ENCODE measurements at places on chromosomes 12 and 14.
A peak's percentile ranks its signal among the peaks of the same experiment; 100 is the strongest.

DNA sequence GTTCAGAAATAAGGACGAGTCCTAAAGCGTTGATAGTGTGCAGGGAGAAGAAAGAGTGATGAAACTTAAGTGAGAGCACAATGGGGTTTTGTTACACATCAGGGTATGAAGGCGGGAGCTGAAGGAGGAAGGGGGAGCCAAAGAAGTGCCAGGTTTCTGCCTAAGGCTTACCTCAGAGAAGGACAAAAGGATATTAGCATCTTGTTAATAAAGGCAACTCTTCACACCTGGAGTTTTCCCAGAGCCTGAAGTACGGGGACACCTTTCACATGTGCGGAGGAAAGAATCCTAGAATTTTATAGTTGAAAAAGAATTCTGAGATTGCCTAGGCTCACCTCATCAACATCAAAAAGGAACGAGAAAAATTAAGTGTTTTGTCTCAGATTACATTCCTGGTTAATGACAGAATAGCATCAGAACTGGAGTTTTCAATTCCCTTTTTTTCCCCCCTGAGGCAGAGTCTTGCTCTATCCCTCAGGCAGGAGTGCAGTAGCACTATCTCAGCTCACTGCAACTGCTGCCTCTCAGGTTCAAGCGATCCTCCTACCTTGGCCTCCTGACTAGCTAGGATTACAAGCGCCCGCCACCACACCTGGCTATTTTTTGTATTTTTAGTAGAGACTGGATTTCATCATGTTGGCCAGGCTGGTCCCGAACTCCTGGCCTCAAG is 2.2 kb upstream of the SAV1 start:
- DNase-seq: no peak

DNA sequence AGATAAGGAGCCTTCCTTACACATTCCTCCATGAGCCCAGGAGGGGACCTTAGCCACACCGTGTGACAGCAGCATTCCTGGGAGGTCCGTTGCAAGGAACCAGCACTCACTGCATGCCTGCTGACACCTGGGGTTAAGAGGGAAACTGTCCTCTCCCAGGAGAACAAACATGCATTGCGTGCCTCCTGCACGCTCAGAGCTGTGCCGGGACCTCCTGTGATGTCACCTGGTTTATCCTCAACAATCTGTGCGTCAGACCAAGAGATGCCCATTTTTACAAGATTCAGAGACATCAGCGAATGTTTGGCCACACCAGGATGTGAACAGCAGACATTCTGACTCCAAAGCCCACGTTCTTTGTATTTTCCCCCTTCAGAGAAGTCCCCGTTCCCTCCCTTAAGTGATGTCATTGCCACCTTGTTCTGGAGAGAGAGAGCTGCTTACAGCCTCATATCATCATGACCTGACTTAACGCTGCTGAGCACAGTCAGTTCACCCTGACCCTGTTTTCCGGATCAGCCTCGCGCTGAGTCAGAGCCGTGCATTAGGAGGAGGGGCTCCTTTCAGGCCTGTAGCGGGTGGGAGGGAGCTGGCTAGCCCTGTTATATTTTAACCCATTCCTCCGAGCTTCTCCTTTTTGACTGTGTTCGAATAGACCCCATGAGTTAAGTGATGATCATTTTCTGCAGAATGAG is 36.2 kb downstream of the TMEM120B start:
- DNase-seq: no peak

GRCh38 chr14:102373110-102373509 is 10.4 kb downstream of the TECPR2 start:
- no peak for DNase-seq

DNA sequence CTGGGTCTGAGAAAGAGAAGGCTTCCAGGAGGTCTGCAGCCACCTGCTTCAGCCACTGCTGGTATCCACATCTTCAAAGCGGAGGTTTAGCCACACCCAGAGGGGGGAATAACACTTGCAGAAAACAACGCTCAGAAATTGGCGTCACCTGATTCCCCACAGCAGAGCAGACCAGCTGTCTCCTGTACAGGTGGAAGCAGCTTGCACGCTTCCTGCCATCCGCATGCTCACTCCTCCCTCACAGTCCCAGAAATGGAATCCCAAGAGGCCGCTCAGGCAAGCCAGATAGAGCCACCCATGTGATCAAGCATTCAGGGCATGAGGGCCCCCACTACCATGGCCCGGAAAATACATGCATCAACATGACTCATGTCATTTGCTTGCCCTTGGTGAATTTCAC is 112.2 kb upstream of the DIO3 start:
- DNase-seq: no peak

DNA sequence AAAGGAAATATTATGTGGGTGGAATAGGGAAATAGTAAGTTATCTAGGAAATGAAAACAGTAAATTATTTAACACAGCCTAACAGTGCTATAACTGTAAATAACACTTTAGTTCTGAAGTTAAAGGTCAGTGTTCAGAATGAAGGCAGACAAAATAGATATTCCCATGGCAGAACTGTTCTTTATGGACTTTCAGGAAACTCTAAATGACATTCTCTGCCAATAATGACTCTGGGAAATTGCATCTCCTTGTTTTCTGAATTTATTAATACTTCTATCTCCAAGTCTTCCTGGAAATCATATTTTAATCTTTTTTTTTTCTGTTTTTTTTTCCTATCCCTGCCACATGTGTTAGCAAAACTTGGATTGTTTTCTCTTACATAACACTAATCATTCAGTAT is 101.4 kb downstream of the PDE3A start:
- no peak for DNase-seq

- no peak for DNase-seq
Measured at GRCh38 chr14:25759256-25759655, 709.3 kb upstream of the STXBP6 start.

DNA sequence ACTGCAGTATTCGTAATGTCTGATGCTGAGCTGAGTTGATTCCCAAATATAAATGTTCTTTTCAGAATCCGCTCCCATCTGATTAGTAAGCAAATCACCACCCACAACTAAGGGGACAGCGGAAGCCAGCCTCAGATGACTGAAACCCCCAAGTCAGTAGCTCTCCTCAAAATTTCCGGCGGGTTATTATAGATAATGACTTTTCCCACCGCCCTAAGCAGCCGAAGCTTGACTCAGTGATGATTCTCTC is 469 bp upstream of the LRFN5 start:
- DNase-seq: no peak

GRCh38 chr12:120406553-120406952 is 31.4 kb upstream of the COX6A1 start:
- DNase-seq: no peak

- no peak for DNase-seq
Measured at GRCh38 chr14:105013150-105013785, 7.6 kb downstream of the CDCA4 start.

- no peak for DNase-seq
Measured at GRCh38 chr12:21337959-21338744, 3.4 kb upstream of the SLCO1A2 start.

DNA sequence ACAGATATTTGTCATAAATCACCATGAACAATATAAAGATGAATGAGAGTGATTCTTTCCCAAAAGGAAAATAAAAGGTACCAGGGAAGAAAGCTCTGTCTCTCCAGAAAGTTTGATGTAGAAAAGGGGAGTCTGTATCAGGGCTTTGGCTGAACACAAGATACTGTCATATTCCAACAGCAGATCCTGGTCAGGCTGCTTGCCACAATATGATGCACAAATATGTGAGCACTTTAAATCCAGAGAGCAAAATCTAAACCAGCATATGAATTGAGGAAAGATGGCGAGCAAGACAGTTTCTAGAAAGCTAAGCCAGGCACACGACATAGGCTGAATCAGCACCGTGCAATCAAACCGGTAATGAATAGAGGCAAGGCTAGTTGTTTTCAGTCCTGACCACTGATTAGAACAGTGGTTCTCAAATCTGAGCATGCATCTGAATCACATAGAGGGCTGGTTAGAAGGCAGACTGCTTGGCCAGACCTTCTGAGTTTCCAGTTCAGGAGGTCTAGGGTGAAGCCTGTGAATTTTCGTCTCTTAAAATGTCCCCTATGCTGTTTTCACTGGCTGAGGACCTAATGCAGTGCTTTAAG is 60.7 kb downstream of the PLCZ1 start:
- DNase-seq: no peak

DNA sequence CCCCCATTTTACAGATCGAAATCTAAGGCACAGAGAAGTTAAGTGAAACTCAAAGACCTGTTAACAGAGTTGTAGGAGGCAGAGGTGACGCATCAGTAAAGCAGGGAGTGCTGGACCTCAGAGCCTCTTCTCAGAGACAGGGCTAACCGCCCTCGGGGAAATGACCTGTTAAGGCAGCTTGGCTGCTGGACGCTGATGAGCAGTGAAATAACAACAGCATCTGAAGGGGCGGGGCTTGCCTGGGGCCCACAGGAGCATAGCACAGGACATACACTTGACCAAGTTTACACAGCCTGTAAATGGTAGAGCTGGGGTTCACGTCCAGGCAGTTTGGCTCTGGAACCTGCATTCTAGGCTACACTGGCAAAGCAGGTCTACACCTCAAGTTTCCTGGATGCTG is 39.3 kb downstream of the LRTM2 start:
- DNase-seq: no peak

GRCh38 chr14:103512701-103513611 is 9.7 kb downstream of the CKB start:
- DNase-seq: no peak

DNA sequence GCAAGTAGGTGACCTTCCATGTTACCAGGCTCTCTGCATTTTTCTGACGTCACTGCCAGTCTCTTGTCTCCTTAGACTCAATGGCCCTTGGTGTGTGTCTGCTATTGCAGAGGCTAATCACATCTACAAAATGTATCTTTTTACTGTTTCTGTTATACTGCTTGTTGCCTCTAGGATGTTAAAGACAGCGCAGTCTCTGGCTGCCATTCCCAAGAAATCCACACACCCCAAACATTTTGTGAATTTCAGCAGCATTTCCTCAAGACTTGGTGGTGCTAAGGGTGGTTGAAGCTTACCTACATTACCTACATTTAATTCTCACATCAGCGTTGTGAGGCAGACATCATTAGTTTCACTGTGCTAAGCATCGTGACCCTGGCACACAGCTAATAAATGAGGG is 87.2 kb downstream of the C12orf75 start:
- no peak for DNase-seq

DNA sequence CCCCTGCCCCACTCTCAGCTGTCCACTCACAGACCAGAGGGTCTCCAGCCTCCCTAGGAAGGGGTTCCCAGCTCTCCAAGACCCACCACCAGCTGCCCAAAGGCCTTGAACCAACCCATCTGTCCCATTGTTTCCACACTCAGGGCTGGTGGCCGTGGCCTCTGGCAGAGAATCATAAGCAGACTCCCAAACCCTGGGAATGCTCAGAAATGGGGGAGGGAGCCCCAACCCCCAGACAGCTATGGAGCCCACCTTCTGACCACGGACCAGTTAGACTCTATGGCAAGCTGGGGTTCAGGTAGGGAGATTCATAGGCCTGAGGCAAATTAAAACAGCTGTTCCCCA is 280.0 kb downstream of the DPF3 start:
- DNase-seq: peak; percentile 43

DNA sequence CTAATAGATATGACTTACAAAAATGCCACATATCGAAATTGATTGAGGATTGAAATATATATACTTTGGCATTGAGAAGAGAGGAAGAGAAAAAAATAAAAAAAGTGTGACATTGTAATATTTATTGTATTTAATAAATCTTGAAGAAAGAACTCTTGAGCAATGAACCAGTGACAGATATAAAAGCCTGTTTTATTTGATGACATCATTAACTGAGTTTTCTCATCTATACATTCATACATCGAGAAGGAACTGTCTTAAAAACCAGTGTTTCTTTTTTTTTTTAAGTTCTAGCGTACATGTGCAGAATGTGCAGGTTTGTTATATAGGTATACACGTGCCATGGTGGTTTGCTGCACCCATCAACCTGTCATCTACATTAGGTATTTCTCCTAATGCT is 368.2 kb downstream of the SNAPC1 start:
- DNase-seq: no peak

DNA sequence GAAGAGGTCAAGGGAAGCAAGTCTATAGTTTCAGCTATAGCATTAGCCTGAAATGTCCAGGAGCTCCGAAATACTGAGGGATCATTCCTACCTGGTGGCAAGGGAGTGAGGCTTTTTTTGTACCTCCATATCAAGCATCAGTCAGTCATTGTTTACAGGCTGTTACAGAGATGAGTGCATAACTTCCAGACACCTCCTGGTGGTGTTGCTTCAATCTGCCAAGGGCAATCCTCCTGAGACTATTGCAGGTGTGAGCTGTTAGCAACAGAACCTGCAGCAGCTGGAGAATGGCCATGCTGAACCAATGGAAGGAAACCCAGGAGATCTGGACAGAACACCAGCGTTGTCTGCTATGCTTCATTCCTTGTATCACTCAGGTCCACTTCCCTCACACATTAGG is 80.0 kb upstream of the SLC8A3 start:
- DNase-seq: no peak

Measured in sciatic nerve (tissue), 2 donors.